ENCODE measurements at places on chromosomes 7 and 10.

- DNase-seq, result no peak
Observed at GRCh38 chr7:141597966-141598365, 46.8 kb downstream of the AGK start.

- DNase-seq, result no peak
Observed at GRCh38 chr7:44213877-44214388, 13.2 kb downstream of the YKT6 start.

DNA sequence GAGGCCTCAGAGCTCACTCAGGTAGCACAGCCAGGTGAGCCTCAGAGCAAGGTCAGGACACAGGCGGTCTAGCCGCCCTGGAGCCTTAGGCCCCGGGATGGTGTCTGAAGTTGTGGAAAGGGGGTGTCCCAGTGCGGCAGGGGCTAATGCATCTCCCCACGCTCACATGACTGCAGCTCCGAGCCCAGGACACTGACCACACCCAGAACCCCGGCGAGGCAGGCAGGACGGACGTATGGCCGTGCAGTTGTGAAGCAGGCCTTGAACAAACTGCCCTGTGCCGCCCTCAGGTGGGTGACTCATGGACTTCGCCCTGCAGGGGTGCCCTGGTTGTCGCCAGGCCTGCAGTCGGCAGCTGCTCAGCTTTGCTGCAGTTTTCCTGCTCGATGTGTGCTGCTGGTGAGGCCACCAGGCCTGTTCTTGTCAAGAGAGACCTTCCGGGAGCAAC, 5.0 kb upstream of the PRKAR1B start:
- peak; percentile 20 for DNase-seq

DNA sequence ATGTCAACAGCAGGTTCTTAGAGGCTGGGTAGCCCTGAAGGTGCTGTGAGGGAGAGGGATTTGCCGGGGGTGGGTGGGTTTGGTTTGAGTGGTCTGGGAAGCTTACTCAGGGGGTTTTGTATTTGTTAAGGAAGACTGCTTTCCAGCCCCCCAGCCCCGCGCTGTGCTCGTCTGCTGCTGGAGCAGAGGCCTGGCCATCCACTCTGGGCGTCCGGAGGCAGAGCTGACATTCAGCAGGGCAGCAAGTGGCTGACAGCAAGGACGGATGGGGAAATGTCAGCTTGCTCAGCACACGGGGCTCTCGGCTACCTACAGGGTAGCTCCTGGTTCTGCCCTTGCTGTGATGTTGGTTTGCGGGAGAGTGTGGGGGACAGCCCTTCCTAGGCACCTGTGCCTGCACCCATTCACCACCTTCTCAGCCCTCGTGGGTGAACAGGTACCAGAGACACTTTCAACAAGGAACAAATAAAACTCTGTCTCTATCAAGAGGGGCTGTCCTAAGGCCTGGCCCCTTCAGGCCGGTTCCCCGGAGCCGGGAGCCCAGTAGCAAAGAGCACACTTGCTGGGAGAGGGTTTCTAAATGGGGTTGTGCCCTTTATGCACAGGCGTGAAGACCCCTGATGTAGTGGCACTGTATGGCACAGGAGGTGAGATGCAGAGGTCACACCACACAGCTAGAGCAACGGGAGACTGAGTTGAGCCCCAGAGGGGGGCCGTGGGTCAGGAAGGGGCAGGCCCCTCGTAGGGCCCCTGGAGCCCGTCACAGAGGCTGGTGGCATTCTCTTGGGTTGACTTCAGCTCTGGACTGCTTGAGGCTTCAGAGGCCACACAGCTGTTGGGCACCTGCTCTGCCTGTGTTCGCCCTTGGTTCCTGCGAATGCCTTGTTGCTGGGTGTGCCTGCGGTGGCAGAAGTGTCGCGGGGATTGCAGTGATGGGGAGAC, 72.2 kb upstream of the SHH start:
- no peak for DNase-seq

DNA sequence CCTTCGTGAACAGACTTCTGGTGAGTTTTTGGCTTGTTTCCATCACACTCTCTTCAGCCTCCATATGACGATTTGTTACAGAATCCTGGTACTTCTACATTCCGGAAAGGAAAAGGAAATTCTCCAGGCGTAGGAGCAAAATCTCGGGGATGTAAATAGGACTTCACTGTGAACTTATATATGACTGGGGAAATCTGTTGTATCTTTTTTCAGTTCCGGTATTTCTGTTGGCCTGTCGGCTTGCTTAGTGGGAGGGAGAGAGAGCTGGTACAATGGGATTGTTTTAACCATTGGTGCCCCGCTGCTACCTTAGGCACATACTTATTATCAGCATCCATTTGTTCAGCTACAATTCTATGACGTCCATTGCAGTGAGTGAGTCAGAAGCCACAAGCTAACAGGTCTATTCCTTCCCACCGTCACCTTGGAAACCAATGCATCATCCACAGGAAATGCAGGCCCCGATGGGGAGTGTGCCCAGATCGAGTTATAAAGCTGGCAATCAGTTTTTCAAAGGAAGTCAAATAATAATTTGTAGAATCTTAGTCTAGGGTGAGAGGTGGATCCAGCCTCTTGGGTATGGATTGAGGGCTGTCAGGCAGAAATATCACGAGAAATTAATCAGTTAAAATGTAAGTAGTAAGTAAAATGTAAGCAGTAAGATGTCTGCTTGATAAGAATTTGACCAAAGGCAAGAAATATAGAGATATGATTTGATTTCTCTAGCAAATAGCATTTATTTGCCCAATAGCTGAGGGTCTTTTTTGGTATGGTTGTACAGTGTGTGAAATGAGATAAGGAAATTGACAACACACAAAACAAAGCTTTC, 92.0 kb upstream of the MKLN1 start:
- DNase-seq, result peak; percentile 88

GRCh38 chr10:62068464-62068863, 167.0 kb downstream of the ARID5B start:
- DNase-seq, result no peak

- DNase-seq, result no peak
Observed at GRCh38 chr10:29102233-29102632, 186.6 kb upstream of the LYZL1 start.

DNA sequence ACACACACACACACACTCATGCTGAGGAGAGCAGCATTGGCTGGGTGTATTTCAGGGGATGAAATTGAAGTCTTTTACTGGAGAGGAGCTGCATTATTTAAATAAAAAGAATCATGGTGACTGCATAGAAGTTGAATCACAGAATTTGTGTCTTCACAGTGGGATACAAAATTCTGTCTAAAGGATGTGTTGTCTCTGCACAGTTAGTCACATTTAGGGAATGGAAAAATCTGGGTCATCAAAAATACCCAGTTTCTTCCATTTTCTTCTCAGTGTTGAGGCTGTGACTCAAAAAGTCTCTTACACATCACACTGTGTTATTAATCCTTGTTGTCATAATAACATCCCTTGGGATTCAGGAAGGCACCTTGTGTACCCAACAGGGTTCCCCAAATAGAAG, 10.9 kb downstream of the PAPSS2 start:
- DNase-seq, result no peak

- no peak for DNase-seq
Observed at GRCh38 chr10:79282388-79282787, 64.9 kb upstream of the PPIF start.

GRCh38 chr10:3948843-3949242, 163.8 kb upstream of the KLF6 start:
- DNase-seq, result peak; percentile 91

DNA sequence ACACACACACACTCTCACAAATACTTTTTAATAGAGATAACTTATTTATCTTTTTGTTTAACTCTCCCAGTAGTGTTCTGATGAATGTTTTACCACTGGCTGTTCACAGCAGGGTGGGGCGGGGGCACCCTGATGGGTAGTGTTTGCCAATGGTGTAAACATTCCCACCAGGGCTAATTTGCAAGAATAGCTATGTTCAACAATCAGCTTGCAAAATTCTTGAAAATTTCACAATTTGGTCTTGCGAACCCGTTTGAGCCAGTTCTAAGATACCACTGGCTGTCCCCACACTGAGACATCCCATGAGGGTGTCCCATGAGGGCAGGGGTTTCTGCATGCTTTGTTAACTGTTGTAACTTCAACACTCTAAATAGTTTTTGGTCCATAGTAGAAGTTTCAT, 348.5 kb downstream of the CXCL12 start:
- DNase-seq, result no peak

DNA sequence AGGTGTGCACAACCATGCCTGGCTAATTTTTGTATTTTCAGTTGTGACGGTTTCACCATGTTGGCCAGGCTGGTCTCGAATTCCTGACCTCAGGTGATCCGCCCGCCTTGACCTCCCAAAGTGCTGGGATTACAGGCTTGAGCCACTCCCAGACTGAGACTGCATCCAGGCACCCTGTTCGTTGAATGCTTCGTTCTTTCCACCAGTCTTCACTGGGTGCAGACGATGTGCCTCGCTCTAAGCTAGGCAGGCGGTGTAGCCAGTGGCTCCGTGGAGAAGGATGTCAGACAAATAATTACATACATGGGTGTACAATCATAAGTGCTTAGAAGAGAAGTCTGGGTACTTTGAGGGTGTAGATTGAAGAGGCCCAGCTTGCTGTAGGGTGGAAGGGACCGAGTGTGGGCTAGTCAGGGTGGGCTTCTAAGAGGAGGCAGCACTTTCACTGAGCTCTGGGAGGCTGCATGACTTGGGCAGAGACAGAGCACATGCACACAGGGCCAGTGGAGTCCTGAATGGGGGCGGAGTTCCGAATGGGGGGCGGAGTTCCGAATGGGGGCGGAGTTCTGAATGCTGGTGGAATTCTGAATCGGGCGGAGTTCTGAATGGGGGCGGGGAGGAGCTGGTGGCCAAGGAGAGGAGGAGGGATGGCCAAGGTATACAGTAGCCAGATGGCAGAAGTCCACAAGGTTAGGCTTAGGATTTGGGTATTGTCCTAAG, 74.3 kb downstream of the COL26A1 start:
- DNase-seq, result no peak

DNA sequence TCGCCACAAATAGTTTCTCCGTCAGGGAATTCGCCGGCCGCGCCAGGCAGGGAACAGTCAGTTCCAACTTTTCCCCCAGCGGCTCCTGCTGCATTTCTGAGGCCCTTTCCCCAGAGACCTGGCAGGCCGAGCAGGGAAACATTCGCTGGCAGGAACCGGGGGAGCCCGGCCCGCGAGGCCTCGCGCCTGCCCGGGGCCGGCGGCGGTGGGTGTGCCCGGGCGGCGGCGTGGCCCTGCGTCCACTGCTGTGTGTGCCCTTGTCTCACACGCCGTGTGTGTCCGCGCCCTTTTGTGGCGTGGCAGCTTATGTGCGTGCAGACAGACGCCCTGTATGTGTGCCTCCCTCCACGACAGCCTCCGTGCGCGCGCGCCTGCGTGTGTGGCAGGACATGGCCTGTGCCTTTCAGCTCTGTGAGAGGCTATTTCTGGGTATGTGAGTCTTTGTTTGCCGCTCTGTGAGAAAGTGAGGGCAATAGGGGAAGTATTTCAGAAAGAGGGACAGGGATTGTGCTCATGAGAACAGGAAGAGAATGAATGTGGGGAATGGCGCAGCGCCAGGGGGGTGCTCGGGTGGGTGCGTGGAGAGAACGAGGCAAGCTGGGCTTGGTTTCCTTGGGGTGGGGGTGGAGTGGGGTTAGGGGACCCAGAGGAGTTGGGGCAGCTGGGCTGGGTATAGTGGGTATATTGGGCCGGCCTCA, 689 bp upstream of the SMARCD3 start:
- DNase-seq, result peak; percentile 37

GRCh38 chr7:158166386-158167340, 421.0 kb downstream of the PTPRN2 start:
- DNase-seq, result no peak

GRCh38 chr7:87984088-87984487, 50.0 kb downstream of the ADAM22 start:
- no peak for DNase-seq

GRCh38 chr7:7351832-7352231, 169.5 kb downstream of the C1GALT1 start:
- DNase-seq, result no peak

GRCh38 chr7:144812379-144813283, 23.2 kb downstream of the TPK1 start:
- peak; percentile 71 for DNase-seq

- DNase-seq, result no peak
Observed at GRCh38 chr10:89479771-89480446, 55.5 kb downstream of the SLC16A12 start.

DNA sequence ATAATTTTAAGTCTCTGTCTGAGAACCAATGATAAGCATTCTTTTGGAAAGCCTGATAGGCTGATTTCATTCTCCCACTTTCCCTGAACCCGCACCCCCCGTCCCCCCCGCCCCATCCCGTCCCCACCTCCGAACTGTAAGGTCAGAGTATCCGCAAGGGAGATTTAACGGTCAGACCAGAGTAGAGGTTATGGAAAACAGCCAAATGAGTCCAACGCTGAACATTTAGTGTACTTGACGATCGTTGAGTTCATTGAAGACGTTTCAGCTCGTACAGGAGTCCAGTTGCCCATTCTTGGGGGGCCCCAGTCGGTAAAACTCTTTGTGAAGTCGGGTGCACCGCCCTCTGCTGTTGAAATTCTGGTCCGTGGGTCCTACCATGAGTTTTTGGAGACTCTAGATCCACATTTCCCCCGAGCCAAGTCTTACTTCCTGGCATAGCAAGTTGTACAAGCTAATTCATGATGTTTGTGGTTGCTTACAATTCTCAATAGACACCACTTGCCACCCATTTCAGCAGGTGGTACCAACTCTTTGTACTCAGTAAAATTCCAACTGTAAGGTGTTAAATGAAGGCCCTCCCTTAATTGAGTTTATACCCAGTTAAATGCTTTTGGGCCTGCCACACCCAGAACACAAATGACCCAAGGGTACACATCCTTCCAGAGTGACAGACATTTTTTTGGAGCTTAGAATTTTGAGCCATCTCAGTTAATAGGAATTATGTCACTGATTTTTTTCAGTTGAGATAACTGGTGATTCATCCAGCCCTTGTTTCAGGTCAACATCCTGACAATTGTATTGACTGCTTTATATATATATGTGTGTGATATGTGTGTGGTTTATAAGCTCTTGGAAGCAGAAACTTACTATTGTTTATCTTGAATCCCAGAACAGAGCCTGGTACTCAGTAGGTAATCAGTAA, 1.2 kb downstream of the MARCHF5 start:
- peak; percentile 58 for DNase-seq

GRCh38 chr10:26438534-26439341, 597 bp downstream of the APBB1IP start:
- DNase-seq, result peak; percentile 73

DNA sequence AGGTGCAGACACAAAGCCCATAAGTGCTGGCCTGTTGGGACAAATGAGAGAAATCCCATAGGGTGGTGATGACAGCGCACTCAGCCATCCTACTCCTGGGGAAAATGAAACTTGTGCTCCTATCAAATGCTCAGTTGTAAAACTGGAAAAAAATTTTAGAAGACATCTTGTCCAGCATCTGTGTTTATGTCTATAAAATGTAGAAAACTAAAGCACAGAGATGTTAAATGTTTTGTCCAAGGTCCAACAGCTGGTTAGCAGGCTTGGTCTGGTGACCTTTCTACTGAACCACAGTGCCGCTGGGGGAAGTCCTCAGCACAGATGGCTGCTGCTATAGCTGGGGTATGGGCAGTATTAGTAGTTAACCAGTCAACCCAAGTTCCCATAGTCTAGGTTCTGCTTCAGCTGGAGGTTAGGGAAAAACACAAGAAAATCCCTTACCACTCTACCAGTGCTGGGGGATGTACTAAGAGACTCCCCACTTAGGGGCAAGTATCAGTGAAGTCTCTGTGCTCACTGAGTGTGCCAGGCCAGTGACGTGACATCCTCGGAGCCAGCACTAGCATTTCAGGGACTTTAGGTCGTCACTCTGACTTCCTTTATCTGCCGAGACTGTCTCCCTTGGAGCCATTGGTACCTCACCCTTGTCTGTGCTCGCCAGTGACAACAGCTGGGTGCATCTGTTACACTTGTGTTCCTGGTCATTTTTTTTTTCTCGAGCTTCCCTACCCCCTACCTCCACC, 1.9 kb downstream of the TSPAN33 start:
- no peak for DNase-seq

GRCh38 chr10:114024876-114025610, 18.6 kb upstream of the ADRB1 start:
- peak; percentile 50 for DNase-seq

Measured in CD4-positive, alpha-beta T cell treated with Interleukin-21 for 1 hour (primary cell).